ENCODE measurements at places on chromosomes 6 and 20.

DNA sequence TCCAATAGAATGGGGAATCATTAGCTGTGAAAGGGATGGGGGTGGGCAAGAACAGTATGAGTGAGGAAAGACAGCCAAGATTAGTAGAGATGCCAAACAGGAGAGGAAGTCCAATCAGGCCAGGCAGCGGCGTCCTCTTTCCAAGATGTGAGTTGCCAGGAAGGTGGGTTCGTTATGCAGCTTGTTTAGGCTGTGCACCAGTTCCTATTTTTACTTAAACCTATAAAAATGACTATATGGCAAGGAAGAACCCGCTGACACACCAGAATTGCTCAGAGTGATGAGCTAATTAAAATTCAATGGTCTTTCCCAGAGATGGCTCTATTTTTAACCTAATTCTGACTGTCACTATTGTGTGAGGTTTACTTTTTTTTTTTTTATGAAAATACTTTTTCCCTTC lies 88.2 kb downstream of the SLC22A23 start:
- no peak for DNase-seq

- DNase-seq: no peak
Measured at GRCh38 chr6:1997702-1998101, 247.7 kb downstream of the GMDS start.

- no peak for DNase-seq
Measured at GRCh38 chr6:159999240-159999671, 30.4 kb downstream of the IGF2R start.

GRCh38 chr6:64477391-64477790 lies 841.8 kb downstream of the PHF3 start:
- DNase-seq: no peak

GRCh38 chr6:137677709-137678108 lies 183.5 kb upstream of the OLIG3 start:
- no peak for DNase-seq

GRCh38 chr20:18808712-18809111 lies 4.9 kb upstream of the SCP2D1 start:
- no peak for DNase-seq

Measured in HTR-8/SVneo (cell line).